ENCODE measurements at places on chromosomes 5 and 9.

GRCh38 chr9:98902516-98902915 lies 41.2 kb upstream of the COL15A1 start:
- DNase-seq, result no peak

DNA sequence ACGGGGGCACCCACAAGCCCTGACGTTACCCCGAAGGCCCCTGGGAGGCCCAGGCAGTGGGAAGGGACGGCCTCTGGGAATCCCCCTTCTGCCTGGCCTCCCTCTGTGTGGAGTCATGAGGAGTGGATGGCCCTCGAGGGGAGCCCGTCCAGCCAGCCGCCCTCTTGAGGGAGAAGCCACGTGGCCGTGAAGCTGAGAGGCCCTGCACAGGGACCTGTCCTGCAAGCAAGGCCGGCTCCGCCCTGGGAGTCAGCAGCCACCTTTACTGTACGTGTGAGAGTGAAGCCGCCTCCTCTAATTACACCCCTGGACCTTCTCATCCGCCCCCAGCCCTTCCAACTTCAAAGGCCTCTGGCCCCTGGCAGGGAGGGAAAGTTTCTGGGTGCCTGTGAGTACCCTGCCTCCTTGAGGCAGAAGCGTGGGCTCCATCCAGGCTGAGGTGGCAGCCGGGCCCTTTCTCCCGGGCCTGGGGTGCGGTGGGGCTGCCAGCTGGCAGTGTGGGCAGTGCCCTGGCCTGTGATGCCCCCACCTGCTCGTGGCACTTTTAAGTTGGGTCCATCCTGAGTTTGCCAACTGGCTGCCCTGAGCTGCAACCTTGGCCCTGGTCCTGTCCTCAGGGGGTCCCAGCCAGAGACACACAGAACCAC lies 55.9 kb upstream of the EGFL7 start:
- DNase-seq, result no peak

GRCh38 chr5:145347026-145347616 lies 488.0 kb downstream of the PRELID2 start:
- peak; percentile 13 for DNase-seq

GRCh38 chr5:113186061-113186460 lies 209.5 kb downstream of the DCP2 start:
- DNase-seq, result no peak

DNA sequence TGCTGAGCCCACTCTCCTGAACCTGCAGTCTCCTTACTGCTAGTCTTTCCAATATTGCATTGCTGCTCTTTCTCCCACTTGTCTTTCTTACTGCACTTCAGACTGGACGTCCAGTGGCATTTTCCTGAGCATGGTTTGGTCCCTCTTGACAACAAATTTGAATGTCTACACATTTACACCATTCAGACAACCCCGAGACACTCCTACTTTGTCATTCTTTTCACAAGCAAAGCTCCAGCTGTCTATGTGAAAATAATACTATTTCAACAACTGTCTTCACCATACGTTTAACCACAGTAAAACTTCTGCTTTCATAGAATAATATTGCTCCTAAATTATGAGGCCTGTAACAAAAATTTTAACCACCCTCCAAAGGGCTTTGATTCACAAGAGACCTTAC lies 10.4 kb upstream of the APTX start:
- no peak for DNase-seq

DNA sequence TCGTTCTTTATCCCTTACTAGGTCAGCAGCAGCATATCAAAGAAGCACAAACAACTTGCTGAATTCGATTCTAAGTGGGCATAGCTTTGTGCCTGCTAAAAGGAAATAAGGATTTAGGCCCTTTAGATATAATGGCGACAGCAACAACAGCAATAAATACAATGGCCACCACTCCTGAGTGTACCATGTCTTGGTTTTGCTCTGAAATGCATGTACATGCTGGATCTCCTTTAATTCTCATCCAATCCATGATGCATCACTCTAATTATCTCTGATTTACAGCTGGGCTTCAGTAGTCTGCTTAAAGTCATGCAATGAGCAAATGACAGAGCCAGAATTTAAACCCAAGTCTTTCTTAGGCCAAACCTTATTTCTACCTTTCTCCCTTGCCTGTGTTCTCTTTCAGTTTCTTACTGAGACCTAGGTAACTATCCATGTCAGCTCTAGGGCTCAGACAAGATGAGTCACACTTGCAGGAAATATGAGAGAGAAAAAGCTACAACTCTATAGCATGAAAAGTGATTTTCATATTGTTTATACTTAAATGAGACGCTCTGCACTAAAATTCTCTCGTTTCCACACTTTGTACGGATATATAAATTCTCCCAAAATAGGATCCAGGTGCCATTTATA lies 111.8 kb downstream of the HMHB1 start:
- no peak for DNase-seq

GRCh38 chr9:91117959-91118703 lies 243.6 kb downstream of the AUH start:
- no peak for DNase-seq

- no peak for DNase-seq
These were observed at the start of gene CDO1 for GRCh38 chr5:115816226-115817081. Gene CDO1 (minus strand): TSS chr5:115816659. CDS start chr5:115816397, 262 bp downstream.

DNA sequence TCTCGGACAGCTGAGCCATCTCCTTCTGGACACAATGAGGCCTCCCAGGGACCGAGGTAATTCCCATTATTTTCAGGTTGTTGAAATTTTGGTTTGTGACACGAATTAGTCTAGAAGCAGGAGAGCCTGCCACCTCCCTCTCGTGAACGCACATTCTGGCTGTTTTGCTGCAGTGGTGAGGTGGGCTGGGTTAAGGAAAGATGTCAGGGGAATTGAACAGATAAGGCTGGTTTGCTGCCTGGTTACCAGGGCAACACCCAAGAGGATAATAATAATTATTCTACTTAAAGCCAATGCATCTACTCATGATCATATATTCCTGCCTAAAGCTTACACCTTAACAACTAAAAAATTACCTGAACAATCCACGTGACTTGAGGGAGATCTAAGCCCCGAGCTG lies 38.1 kb downstream of the DDX31 start:
- no peak for DNase-seq

GRCh38 chr5:76358-77169 lies 15.4 kb upstream of the PLEKHG4B start:
- no peak for DNase-seq

GRCh38 chr5:180670586-180671359 lies 21.4 kb upstream of the FLT4 start:
- DNase-seq, result no peak

DNA sequence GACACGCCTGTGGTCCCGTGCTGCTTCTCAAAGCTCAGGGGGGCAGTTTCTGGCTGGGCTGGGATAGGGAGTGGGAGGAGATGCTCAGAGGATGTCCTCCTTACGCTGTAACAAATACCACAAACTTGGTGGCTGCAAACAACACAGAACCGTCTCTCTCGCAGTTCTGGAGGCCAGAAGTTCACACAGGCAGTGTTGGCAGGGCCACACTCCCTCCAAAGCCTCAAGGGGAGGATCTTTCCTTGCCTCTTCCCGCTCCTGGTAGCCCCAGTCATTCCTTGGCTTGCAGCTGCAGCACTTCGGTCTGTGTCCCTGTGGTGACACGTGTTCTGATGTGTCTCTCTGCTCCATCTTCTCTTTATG lies 10.4 kb upstream of the ORM1 start:
- DNase-seq, result no peak

DNA sequence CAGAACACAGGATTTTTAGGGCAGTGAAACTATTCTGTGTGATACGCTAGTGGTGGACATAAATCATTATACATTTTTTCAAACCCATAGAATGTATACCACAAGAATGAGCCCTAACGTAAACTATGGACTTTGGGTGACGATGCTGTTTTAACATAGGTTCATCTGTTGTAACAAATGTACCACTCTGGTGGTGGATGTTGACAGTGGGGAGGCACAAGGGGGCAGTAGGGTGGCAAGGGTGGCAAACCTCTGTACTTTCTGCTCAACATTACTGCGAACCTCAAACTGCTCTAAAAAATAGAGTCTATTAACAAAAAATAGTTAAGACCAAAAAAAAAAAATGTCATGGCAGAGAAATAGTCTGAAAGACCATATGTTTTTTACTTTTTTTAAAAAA lies 9.1 kb upstream of the MVB12B start:
- DNase-seq, result no peak

DNA sequence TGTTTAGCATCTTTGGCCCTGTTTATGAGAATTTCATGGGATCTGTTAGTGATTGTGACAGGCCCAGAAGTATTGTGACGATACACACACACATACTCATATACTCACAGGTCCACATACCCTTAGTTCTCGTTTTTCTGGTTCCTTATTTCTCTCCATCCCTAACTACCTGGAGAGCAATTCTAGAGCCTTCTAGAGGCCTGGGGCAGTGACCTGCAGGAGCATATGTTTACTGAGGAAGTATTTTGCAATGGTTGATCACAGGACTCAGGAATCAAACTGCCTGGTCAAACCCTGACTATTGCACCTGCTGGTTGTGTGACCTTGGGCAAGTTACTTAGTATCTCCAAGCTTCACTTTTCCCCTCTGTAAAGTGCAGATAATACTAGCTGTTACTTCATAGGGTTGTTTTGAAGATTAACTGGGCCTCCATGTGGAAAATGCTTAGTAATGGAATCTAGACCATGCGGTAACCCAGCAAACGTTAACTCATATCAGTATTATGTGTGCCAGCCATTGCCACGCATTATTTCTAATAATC lies 8.7 kb downstream of the PAPPA start:
- no peak for DNase-seq

All from AG04450 (cell line).